Left ventricle myocardium inferior (tissue), 1 donor: ENCODE measurements at places on chromosomes 16 and 17.

GRCh38 chr16:75053791-75054555, 55.1 kb downstream of the ZNRF1 start:
- peak; percentile 70 for DNase-seq

DNA sequence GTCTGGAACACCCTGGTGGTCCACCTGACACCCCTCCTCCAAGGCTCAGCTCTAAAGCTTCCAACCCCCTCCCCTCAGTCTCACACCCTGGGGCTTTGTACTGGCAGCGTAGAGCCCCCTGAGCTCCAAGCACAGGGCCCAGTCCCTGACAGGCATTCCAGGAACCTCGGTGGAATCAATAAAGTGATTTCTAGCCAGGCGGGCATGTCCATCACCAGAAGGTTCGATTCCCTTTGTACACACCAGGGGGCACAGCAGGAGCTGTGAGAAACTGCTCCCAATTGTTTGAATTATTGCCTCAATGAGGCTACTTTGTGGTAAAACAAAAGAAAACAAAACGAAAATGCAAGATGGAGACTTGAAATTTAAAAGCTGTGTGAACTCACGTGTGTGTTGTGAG, 51.8 kb downstream of the SMPD3 start:
- DNase-seq = no peak

- DNase-seq = no peak
Observed at GRCh38 chr17:81522491-81523401, 5.4 kb upstream of the FSCN2 start.

- no peak for DNase-seq
Observed at GRCh38 chr17:81483862-81484194, 28.8 kb downstream of the ACTG1 start.

DNA sequence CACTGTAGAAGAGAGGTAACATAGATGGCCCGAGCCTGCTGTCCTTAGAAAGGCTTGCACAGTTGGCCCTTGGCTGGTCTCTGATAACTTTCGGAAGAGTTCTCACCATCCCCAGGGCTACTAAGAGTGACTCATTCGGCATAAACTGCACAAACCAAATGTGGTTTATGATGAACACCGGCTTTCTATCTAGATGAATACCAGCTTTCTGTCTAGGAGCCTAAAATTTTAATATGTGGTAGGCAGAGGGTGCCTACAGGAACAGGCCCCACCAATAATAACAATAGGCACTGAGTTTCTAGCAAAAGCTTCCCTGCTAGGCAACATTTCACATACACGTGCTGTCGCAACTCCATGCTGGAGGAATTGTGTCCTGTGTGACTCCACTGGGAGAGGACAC, 15.4 kb downstream of the CNOT1 start:
- no peak for DNase-seq
